ENCODE measurements at places on chromosomes 7 and 10. TPM values are rescaled to one million over a fixed set of nuclear protein-coding genes. Genes with fewer than 3 reads are reported as not detected.

The NANOS1 gene
- total RNA-seq: 1.7 TPM

DNA sequence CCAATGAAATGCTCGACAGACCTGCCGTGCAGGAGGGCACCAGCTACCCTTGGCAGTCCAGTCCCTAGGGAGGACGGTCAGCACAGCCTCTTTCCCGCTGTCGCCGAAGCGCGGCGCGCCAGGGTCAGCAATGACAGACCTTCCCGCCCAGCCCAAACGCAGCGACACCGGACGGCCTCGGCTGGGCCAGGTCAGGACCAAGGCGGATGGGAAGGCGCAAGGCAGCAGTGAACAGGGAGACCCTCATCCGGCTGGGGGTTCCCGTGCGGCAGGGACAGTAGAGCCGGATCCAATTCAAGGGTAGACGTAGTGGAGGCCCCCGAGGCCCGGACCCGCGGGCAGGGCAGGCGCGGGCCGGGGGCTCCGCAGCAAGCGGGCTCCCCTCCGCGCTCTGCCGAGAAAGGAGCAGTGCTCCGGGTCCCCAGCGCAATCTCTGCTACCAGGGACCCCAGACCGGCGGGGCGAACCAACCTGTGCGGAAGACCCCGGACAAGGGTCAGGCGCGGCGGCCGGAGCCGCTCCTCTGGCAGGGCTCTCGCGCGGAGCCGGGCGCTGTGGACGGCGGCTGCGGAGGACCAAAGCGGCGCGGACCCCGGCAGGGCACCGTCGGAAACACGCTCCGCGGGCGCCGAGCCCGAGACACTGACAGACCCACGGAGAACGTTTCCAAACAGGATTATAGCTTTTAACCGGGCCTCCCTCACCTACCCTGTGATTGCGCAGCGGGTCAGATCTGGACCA, at the start of gene SEC31B:
SEC31B (minus strand) TSS at position 551 of the 741 bp plus-strand sequence. CDS start 2,909 bp downstream, outside the sequence.
- peak; percentile 50 for DNase-seq
- H3K27me3 ChIP-seq: no peaks in the 10 kb centered on the region
- peaks cover 13% of the 10 kb centered on the region for H3K36me3 ChIP-seq
- no peak within 1 kb of the TSS for H3K27ac ChIP-seq
- peak within 1 kb of the TSS; percentile 60 for H3K4me3 ChIP-seq

DNA sequence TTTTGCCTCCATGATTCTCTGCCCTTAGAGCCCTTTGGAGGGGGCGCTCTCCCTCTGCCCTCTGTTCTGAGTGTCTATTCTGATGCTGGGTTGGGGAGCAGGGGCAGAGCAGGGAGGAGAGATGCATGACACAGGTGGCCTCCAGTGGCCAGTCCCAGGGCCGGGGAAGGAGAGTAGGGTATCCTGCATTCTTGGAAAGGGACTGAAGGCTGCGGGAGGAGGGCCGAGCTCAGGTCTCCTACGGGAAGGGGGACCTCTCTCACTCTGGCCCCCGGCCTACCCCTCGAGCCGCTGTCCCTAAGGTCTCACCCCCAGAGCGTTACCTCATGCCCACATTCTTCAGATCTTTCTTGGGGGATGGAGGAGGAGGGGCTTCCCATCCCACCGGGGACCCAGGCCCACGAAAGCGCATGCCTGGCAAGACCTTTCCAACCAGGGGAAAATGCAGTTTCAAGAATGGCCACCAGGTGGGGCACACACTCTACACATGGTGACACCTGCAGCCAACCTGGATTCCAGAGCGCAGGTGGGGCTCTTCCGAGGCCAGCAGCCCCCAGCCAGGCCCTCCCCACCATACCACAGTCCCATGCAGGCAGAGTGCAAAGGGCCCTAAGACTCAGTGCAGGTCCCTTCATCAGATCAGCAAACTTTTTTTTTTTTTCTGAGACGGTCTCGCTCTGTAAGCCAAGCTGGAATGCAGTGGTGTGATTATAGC, 86.4 kb downstream of the MYL10 start:
- H3K27ac ChIP-seq: no peak overlapping the region
- no peaks in the 10 kb centered on the region for H3K36me3 ChIP-seq
- DNase-seq: peak; percentile 53

DNA sequence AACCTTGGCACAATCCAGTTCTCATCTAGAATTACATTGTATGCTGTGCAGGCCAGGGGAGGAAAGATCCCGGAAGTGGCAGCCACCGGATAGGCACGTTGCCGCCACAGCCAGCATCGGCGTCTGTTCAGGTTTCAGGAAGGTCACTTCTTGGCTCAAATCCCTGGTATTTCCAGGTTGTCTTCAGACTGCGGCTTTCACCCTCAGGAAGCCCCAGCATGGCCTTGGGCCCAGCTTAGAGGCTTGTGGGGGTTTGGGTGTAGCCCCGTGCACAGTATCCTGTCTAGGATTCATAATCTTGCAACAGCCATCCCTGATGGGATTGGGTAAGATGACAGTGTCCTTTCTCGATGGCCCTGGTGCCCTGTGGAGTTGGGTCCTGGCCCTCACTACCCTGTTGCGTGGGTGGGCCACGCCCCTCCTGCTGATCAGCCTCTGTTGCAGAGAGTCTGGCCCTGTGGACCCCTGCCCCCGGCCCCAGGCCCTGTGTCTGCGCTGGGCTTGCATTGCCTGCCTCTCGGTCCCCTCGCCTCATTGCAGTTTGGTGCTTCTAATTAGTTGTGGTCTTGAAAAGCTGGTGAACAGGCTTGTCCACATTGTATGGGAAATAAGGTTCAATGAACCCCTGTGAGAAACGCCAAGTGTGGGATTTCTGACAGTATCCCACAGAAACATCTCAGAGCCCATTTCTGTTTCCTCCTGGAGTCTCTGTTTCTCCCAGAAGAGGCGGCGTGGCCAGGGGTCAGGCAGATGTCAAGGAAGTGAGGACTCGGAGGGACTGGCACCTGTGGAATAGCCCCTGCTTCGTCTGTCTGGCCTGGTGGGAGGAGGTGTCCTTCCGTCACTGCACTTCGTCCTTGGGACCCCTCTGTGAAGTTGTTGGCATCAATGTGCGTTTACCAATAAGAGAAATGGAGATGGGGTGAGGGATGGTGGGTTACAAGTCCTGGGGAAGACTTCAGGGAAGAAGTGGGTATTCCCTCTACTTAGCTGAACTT, 77.5 kb downstream of the MGMT start:
- H3K27me3 ChIP-seq: no peaks in the 10 kb centered on the region
- H3K4me1 ChIP-seq: no peaks in the 10 kb centered on the region
- DNase-seq: no peak
- H3K27ac ChIP-seq: no peak overlapping the region

- DNase-seq: no peak
- peaks cover 62% of the 10 kb centered on the region for H3K4me1 ChIP-seq
- no peak overlapping the region for H3K4me3 ChIP-seq
- no peaks in the 10 kb centered on the region for H3K36me3 ChIP-seq
- H3K27me3 ChIP-seq: no peaks in the 10 kb centered on the region
These were observed 20.6 kb upstream of the ARHGAP12 start for GRCh38 chr10:31949266-31949665.

- DNase-seq: no peak
- H3K36me3 ChIP-seq: no peaks in the 10 kb centered on the region
- no peaks in the 10 kb centered on the region for H3K27me3 ChIP-seq
- no peak overlapping the region for H3K27ac ChIP-seq
- no peak overlapping the region for H3K4me3 ChIP-seq
These were observed 951.5 kb upstream of the C7orf33 start for GRCh38 chr7:147639037-147639436.

DNA sequence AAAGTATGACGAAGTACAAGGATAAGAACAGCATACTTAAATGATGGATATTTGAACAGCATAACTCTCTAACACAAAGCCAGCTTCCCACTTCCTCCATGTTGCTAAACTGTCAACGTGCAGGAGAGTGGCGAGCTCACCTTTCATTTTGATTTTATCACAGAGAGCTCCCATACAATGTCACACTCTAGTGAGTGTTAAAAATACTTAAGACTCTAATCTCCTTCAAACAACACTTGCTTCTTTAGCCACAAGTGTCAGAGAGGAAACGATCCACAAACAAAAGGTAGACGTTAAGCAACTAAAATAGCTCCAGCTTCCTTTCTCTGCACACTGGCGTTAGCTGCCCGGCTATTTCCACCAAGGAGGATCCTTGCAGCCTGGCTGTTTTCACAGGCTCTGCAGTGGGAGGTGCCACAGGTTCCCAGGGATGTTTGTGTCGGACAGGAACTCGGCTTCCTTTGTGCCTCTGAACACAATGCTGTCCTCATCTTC, 194.6 kb downstream of the COBL start:
- no peaks in the 10 kb centered on the region for H3K4me1 ChIP-seq
- no peaks in the 10 kb centered on the region for H3K27me3 ChIP-seq
- H3K36me3 ChIP-seq: no peaks in the 10 kb centered on the region

DNA sequence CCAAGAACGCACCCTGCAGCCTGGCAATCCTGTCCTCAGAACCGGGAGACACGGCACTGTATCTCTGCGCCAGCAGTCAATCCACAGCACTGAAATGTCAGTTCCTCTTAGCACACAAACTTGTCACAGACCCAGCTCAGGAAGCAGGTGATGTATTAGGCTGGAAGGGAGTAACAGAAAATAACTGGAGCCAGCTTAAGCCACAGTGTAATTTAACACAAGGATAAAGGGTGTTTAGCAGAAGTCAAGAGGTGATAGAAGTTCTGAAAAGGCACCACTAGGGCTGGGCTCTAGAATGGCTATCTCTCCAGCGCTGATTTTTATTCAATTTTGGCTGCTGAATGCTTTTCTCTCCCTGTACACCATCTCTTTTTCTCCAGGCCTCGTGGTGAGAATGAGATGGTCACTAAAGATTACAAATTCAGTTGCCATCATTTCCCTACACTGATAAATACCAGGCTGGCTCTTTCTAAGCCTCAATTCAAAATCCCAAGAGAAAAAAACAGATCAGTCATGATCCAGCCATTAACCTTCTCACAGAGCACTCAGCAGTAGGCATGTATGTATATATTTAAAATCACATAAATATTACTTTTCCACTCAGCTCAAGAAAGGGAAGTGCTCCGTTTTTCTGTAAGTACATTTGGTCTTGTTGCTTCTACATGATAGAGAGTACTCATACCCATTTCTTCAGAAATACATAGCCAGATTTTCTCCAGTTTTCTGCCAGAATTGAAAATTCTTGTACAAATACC, 102.7 kb upstream of the PRSS1 start:
- H3K27me3 ChIP-seq: no peaks in the 10 kb centered on the region
- no peak for DNase-seq
- H3K27ac ChIP-seq: no peak overlapping the region

GRCh38 chr10:47369251-47369894, 14.7 kb downstream of the ZNF488 start:
- H3K4me3 ChIP-seq: no peak overlapping the region
- no peaks in the 10 kb centered on the region for H3K36me3 ChIP-seq
- H3K4me1 ChIP-seq: no peaks in the 10 kb centered on the region
- peaks cover 4% of the 10 kb centered on the region for H3K27me3 ChIP-seq
- no peak overlapping the region for H3K27ac ChIP-seq

DNA sequence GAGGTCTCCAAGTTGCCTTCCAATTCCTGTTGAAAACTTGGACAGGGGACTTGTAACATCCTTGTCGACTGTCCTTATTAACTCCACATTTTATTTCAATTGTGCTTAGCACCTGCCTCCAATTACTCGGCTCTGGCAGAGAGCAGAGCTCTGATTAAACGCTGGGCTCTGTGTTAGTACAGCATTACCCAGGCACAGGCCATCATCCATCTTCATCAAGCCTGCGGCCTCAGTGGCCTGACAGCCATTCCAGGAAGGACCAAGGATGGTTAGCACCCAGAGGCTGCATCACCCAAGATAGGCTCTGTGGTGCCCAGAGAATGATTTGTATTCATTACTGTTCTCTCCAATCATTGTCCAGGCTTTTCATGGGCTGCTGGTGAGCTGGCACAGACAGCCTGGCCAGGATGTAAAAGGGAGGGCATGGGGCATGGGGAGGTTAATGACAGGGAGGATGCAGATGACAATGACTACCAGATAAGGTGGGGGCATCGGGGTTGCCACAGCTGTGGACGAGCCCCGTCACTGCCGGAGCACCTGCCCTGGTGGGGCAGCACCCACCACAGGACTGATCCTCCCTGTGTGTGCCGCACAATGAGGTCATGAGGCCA, 123.3 kb downstream of the PTPN20 start:
- H3K27ac ChIP-seq: no peak overlapping the region
- peaks cover 17% of the 10 kb centered on the region for H3K27me3 ChIP-seq

GRCh38 chr7:116911801-116912200, 41.5 kb upstream of the ST7 start:
- no peaks in the 10 kb centered on the region for H3K27me3 ChIP-seq
- no peak for DNase-seq
- no peak overlapping the region for H3K4me3 ChIP-seq
- H3K36me3 ChIP-seq: peaks cover 14% of the 10 kb centered on the region

DNA sequence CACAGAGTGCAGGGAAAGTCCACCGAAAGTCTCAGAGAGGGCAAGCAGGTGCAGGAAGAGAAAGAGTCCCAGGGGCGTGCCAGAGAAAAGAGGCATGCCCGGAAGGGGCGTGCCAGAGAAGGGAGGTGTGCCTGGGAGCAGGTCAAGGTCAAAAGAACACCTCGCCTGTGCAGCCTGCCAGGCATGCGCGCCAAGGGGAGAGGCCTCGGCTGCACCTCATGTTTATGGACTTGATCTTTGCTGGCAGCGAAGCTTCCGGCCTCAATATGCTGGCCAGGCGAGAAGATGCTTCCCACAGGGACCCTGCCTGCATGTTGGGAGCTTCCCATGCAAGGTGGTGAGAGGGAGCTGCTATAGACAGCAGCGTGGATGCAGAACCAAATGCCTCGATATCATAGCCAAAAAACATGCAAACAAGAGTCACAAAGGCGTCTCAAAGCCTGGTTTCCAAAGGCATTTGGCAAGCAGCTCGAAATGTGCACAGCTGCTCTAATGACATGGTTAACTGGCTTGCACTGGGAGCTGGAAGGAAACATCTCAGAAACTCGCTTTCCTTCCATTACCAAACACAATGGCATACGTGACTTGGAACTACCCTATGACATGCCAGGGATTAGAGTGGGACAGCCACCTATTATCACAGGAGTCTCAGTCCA, 192.5 kb upstream of the PPP2R2D start:
- no peaks in the 10 kb centered on the region for H3K27me3 ChIP-seq
- H3K4me1 ChIP-seq: no peaks in the 10 kb centered on the region
- H3K36me3 ChIP-seq: no peaks in the 10 kb centered on the region
- no peak overlapping the region for H3K4me3 ChIP-seq
- H3K27ac ChIP-seq: no peak overlapping the region
- no peak for DNase-seq

DNA sequence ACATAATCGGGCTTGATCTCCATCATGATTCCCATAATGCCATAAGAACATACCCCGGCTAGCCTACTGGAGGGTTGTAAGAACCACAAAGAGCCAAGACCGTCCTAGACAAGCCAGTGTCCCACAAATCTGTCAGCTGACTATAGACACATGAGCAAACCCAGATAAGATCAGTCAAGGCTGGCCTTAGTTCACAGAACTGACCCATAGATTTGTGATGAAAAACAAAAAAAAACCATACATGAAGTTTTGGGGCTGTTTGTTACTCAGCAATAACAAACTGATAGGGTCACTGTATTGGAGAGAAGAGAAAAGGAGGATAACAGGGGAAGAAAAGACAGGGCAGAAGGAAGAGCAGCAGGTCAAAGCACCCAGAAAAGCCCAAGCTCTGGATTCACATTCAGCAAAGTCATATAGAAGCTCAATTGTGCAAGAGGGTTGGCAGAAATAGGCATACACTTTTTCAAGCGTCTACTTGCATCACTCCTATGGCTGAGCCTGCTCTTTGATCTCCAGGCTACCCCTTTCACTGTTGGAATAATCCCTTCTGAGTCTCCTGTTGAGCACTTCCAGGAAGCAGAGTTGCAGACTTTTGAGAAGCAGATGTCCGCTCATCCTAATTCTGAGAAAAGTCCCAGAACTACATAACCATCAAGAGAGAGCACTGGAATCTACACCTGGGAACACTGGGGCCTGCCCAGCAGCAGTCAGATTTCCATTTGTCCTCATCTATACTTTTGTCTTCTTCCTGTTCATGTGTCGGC, 122.0 kb upstream of the HABP2 start:
- H3K4me1 ChIP-seq: peaks cover 9% of the 10 kb centered on the region
- H3K36me3 ChIP-seq: no peaks in the 10 kb centered on the region
- H3K27ac ChIP-seq: no peak overlapping the region
- no peak for DNase-seq
